Activated CD4-positive, CD25-positive, alpha-beta regulatory T cell (primary cell): ENCODE measurements at places on chromosomes 7 and 10.

- DNase-seq = no peak
Observed at GRCh38 chr7:33516568-33516967, 387.2 kb downstream of the BBS9 start.

GRCh38 chr10:121365566-121365965, 232.7 kb downstream of the FGFR2 start:
- no peak for DNase-seq

GRCh38 chr7:68038621-68039314, 1042.1 kb downstream of the TYW1 start:
- no peak for DNase-seq

- no peak for DNase-seq
Observed at GRCh38 chr7:100369105-100369504, 4.2 kb upstream of the PILRA start.

- no peak for DNase-seq
Observed at GRCh38 chr7:64099656-64100531, 54.7 kb downstream of the ZNF727 start.

GRCh38 chr10:47317251-47317650, 5.0 kb upstream of the GDF2 start:
- no peak for DNase-seq

DNA sequence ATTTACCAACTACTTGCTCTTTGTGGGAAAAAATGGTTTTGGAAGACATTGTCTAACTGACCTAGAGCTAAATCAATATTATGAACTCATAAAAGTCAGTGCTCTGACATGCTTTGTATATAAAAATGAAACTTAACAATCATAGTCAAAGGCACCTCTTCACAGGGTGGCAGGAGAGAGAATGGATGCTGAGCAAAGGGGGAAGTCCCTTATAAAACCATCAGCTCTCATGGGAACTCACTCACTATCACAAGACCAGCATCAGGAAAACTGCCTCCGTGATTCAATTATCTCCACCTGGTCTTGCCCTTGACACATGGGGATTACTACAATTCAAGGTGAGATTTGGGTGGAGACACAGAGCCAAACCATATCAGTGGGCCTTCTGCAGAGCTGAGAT, 417.6 kb upstream of the AUTS2 start:
- DNase-seq = no peak

DNA sequence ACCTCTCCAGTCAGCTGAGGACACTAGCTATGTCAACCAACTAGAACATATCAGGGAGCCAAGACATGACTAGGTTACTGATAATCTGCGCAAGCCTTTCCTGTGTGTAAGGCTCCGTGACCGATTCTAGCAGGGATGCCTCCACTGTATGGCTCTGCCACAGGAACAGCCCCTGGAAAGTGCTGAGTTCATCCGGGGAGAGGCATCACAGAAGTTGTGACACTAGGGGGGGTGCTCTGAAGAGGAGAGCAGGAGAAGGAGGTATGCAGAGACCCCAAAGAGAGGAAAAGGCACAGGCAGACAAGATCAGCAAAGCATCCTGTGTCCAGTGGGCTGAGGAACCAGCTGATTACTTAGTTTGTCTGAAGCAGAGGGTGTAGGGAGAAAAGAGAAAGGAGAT, 13.5 kb downstream of the UPP1 start:
- DNase-seq = no peak

- DNase-seq = no peak
Observed at GRCh38 chr10:91198781-91199180, 21.7 kb upstream of the PCGF5 start.

GRCh38 chr7:83655951-83656556, 7.1 kb upstream of the SEMA3E start:
- no peak for DNase-seq
